ENCODE measurements at places on chromosomes 6 and 20. TPM values are rescaled to one million over a fixed set of nuclear protein-coding genes. Genes with fewer than 3 reads are reported as not detected.

- DNase-seq: no peak
Measured at GRCh38 chr6:90369651-90370050, 73.0 kb upstream of the BACH2 start.

GRCh38 chr6:11132194-11132888 is 20.8 kb upstream of the ERVFRD-1 start:
- no peak for DNase-seq

DNA sequence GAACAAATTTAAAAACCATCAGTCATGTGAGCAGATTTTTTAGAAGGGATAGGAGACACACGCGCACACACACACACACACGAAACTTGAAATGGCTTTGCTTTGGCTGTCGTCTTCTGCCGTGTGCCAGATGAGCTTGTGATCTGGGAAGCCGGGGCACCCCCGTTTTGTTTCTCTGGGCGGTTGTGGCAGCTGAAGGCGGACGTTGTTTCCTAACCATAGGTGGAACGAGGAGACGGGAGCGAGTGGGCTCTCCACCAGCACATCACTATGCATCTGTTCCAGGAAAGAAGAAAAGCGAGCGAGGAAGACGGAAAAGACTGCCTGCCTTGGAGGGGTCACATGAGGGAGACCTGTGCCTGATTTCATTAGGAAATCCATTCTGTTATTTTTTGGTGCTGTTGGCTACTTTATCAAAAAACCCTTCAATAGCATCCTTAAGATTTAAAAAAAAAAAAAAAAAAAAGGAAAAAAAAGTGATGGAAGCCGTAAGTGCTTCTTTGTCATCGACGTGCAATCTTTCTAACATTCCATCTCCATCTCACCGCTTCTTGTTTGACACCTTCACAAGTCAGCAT is 142.1 kb downstream of the DTNBP1 start:
- no peak for DNase-seq

DNA sequence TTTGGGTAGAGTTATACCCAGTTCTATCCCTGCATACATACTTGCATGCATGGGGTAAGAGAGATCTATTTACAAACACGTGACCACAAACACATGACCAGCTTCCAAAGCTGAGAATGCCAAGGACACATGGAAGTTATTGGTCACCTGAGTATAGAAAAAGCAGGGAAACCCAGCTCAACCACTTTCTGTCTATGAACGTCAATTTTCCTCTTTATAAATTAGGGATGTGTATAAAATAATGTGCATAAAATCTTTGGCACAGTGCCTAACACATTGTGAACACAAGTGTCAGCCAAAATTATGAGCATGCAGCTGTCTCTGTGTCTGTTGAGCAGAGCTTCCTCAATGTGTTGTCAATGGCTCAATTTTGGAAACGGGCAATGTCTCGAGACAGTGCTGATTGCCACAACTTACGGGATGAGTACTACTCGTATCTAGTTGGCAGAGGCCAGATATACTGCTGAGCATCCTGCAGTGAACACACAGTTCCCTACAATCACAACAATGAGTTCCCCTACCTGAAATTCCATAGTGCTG is 44.9 kb downstream of the TPD52L1 start:
- no peak for DNase-seq

GRCh38 chr20:40966103-40966502 is 62.5 kb upstream of the TOP1 start:
- DNase-seq: no peak

GRCh38 chr6:143691900-143692636 is 14.3 kb downstream of the PHACTR2 start:
- no peak for DNase-seq

- no peak for DNase-seq
Measured at GRCh38 chr6:125747589-125748405, 1.6 kb upstream of the HEY2 start.

GRCh38 chr6:132719736-132720448 is 6.0 kb upstream of the VNN1 start:
- DNase-seq: no peak

DNA sequence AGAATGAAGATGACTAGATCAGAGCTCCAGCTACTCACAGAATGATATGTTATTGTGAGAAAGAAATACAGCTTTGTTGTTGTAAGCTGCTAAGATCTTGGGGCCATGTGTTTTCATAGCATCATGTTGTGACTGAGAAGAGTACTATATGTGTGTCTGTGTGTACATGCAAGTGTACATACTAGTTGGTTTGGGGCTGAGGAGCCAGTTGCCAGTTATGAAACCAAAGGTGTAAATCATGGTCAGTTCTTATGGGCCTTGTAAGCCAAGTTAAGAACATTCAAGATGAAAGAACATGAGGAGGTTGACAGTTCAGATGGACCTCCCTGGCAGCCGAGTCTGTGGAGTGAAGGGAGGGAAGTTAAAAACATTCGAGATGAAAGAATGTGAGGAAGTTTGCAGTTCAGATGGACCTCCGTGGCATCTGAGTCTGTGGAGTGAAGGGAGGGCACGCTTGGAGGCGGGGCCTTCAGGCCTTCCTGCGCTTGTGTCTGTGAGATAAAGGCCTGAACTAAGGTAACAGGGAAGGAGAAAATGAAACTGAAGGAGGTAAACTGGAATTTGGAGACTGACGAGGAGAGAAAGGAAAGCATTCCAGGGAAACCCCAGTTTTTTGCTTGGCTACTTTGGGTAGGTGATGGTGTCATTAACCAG is 13.9 kb downstream of the AFDN start:
- no peak for DNase-seq

DNA sequence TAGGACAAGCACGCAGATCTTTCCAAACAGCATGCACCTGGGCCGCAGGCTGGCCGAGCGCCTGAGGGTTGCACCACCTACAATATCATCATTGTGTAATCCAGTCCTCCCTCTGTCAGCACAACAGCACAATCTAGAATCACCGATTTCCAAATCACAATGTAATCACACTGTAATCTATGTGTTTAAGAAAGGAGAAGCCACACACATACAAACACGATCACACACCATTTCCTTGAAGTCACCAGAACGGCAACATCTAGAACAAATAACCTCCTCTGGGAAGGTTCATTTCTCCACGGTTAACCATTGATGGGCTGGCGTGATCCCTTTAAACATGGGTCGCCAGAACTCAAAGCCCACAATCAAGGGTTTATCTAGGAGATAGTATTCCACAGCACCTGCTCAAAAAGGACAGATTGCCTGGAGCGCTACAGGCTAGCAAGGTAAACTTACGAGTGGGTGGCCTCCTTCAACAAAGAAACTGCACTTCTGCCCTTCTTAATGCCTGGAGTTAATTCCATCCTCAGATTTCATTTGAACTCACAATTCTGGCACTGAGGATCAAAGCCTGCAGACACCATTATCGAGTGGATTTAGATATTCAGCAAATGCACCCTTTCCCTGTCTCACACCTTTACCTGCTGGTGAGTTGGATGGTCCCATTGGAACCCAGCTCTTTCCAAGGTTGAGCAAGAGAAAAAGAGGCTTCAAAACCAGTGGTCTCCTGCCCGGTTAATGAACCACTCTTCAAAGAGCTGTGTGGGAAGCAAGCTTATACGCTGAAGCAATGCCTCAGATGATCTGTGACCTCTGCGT is 83.8 kb upstream of the FOXQ1 start:
- no peak for DNase-seq

- no peak for DNase-seq
Measured at GRCh38 chr6:113049190-113049589, 702.1 kb downstream of the RFPL4B start.

DNA sequence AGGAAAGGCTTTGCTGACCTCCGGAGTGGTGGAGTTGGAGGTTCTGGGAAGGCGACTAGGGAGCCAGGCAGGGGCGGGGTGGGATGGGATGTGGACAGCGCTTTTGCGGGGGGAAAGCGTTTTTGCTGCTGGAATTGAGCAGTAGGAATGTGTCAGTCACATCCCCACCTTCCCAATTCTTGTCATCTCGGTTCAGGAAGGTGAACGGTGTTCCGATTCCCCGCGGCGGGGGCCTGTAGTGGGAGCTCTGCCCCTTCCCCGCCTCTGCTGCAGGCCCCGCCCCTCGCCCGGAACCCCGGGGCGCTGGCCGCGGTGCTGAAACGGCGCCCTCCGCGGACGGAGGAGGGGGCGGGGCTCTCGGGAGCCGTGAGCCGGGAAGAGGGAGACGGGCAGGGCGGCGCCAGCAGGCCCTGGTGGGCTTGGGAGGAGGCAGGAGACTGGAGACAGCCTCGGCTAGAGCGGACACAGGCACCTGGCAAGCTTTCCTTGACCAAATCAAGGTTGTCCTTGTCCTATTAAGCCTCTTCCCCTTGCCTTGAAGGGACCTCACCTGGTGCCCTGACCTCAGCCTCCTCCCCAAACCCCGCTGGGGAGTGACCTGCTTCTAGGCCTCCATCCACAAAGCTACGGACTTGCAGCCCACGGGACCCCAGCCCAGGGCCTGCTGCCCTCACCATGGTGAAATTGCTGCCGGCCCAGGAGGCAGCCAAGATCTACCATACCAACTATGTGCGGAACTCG is at the start of gene LHFPL5:
Gene LHFPL5, plus strand, starts transcription at position 357 of the 741 bp plus-strand sequence. Its CDS starts 319 bp downstream, at position 676.
- no peak for DNase-seq

DNA sequence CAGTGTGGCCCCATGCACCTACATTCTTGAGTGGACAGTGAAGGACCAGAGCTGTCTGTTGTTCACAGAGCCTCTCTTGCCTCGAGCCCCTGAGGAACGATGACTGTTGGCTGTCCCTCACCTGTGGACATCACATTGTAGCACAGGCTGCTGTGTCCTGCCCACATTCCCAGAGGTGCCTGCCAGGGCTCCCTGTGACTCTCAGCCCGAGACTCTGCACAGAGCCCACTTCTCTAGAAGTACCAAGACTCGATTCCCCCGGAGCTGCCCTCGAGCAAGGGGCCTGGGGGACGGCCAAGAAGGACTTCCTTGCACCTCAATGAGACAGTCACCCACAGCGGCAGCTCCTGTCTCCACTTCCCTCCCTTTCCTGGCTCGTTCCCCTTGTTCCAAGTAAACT is 28.6 kb upstream of the DLGAP4 start:
- no peak for DNase-seq

DNA sequence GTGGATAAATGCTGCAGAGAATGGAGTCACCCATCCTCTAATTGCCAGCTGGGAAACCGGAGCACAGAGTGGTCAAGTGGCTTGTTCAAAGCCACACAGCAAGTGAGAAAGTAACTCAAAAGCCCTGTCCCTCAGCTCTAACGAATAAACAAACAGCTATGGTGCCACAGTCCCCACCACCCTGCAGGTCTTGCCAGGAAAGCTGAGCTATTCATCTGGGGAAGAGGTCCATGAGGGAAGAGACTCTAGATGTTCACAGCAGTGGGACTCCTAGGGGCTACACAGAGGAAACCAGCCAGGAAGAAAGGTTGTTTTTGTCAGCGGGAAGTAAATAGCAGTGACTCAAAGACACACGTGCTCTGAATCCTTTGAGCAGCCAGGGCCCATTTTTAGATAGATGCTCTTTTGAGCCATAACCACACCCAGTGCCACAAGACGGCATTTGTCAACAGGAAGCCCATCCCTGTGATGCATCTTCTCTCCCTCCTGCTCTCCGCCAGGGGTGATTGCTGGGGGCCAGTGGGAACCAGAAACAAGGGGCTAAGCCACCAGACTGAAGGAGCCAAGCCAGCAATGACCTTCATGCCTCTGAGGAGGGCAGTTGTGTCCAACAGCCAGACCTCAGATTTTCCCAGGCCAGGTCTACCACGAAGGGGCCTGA is 32.4 kb upstream of the TCP11 start:
- DNase-seq: no peak

DNA sequence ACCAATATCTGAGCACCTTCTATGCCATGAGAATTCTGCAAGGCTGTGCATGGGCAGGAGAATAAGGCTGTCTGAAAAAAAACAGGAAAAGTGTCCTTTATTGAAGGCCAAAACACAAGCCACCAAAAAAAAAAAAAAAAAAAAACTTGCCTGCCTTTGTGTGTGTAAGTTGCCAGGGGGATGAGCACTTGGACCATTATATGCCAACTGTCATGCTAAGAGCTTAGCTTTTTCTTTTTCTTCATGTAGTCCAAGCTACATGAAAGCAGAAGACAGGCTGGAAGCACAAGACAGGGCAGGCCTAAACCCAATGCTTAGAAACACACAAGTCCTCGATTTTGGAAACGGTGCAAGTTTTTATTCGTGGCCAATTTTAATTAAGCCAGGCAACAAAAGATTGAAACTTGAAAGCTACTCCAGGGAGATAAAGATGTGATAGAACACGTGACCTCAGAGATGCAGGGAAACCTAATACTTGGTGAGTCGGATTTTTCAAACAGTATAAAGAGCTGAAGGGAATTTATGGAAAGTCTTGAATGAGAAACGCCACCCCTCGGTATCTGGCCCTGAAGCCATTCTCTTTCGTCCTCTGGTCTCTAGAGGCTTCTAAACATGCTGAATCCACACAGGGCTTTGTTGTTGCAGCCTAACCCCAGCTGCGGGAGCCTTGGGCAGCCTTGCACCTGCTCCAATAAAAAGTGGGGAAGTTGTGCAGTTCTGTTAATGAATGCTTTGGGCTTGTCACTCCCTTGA is 8.6 kb downstream of the BMP7 start:
- DNase-seq: no peak

DNA sequence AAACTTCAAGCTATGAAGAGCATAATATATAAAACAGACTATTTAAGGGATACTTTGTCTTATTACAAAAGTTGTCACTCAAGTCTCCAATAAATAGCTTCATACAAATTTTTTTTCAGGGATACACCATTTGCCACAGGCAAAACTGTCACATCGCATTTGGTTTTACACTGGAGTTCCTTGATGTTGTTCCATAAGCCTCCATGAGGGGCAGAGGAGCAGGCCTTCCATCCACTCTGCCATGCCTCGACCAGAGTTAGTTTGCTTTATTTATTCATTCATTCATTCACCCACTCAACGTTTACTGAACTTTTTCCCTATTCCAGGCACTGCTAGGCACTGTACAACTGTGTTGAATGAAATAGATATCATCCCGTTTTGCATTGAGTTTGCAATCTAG is 246.6 kb downstream of the PHF3 start:
- no peak for DNase-seq

- no peak for DNase-seq
Measured at GRCh38 chr20:48787861-48788375, 39.9 kb downstream of the PREX1 start.

DNA sequence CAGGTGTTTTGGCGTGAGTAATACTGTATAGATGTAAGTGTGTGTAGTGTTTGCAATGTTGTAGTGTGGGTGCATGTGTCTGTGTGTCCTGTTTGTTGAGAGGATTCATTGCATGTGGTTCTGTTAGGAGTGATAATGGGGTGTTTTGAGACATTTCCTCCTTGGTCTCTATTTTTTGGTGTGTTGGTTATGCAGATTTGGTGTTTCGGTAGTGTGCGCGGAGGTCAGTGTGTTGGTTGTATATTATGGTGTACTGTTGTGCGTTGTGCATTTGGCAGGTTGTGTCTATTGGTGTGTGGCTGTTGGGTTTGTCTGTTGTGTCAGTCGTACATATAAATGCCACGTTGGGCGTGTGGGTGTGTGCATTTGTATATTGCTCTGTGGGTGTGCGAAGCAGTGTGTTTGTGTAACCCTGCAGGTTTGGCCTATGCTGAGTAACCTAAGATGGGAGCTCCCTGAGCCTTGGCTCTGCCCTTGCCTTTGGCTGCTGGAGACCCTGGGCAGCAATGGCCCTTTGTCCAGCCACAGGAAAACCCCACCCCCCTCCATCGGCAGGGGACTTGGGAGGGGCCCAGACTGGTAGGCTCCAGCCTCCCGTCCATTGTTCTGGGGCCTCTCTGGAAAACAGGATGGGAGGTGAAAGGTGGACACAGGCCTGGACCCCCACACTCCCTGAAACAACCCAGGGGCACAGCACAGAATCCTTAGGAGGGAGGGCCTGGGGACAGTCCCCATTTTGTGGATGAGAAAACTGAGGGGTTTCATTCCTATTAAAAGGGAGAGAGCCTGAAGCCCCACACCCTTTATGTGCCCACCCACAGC is 10.3 kb upstream of the ID1 start:
- no peak for DNase-seq

Gene TREML2
- not detected for total RNA-seq

Gene SEMG1
- not detected for total RNA-seq

Gene CCN5
- total RNA-seq: 8.1 TPM

Gene CCDC170
- total RNA-seq: not detected

All from NCI-H460 (cell line).